ENCODE measurements at places on chromosomes 4 and X.

DNA sequence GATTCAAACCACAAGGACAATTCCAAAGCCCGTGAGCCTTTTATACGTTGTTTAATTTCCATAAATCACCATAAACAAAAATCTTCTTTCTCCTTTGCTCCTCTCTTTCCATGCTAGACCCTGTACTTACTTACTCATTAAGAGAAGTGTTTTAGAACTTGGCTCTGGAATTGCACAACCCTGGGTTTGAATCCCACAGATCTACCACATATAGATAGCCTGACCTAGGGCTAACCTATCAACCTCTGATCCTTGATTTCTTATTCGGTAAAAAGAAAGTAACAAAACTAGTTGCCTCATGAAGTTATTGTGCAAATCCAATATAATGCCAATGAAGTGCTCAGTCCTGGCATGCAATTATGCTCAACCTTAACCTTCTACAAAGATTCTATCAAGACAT lies 68.8 kb downstream of the ZAR1 start:
- H3K27ac ChIP-seq: no peak overlapping the region
- H3K36me3 ChIP-seq: peaks cover 52% of the 10 kb centered on the region
- H3K4me3 ChIP-seq: no peak overlapping the region
- no peaks in the 10 kb centered on the region for H3K27me3 ChIP-seq
- DNase-seq: no peak
- no peaks in the 10 kb centered on the region for H3K4me1 ChIP-seq

DNA sequence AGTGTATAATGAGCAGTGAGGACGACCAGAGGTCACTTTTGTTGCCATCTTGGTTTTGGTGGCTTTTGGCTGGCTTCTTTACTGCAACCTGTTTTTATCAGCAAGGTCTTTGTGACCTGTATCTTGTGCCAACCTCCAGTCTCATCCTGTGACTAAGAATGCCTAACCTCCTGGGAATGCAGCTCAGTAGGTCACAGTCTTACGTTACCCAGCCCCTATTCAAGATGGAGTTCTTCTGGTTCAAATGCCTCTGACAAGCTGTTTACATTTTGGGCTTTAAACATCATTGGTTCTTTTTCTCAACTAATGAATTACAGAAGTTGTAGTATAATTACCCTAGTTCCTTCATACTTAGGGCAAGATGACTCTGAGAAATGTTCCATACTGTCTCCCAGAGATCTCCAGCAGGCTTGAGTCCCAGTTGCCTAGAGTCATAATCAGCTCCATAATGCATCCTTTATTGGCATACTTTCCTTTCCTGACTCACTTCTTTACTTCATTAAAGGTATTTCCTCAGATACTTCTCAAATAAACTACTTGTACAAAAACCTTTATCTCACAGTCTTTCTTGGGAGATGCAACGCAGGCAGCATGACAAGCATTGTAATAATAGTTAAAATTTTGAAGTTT lies 136.5 kb downstream of the KDM6A start:
- H3K36me3 ChIP-seq: peaks cover 21% of the 10 kb centered on the region
- H3K27me3 ChIP-seq: no peaks in the 10 kb centered on the region
- no peak for DNase-seq

- DNase-seq: no peak
- peaks cover 4% of the 10 kb centered on the region for H3K27me3 ChIP-seq
- no peaks in the 10 kb centered on the region for H3K36me3 ChIP-seq
- H3K4me3 ChIP-seq: no peak overlapping the region
- no peak overlapping the region for H3K27ac ChIP-seq
Observed at GRCh38 chr4:71768123-71768522, 15.8 kb downstream of the GC start.

DNA sequence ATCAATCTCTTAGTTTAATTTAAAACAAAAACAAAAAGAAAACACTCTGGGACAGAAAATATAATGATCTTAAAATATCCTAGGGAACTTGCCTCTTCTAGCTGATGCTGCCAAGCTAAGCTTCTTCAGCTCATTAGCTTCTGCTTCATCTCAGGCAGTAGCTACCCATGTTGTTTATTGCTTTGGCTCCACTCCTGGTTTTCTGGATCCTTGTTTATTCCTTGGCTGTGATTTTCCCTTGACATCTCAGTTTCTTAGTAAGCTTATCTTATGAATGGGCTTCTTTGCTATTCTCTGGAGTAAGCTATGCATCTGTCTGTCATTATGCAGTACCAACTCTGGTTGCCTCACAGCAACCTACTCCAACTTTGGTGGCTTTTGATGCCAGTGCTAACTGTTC lies 5.1 kb upstream of the MTHFD2L start:
- H3K4me3 ChIP-seq: no peak overlapping the region
- DNase-seq: no peak
- no peak overlapping the region for H3K27ac ChIP-seq
- no peaks in the 10 kb centered on the region for H3K36me3 ChIP-seq
- H3K4me1 ChIP-seq: peaks cover 11% of the 10 kb centered on the region

GRCh38 chr4:132587626-132588025 lies 561.5 kb upstream of the PCDH10 start:
- H3K27ac ChIP-seq: no peak overlapping the region
- no peaks in the 10 kb centered on the region for H3K36me3 ChIP-seq
- no peaks in the 10 kb centered on the region for H3K4me1 ChIP-seq
- H3K27me3 ChIP-seq: no peaks in the 10 kb centered on the region
- no peak overlapping the region for H3K4me3 ChIP-seq

GRCh38 chr4:40948014-40948413 lies 198.3 kb downstream of the NSUN7 start:
- no peak overlapping the region for H3K27ac ChIP-seq
- no peak overlapping the region for H3K4me3 ChIP-seq
- H3K27me3 ChIP-seq: peaks cover 3% of the 10 kb centered on the region
- DNase-seq: no peak
- no peaks in the 10 kb centered on the region for H3K4me1 ChIP-seq
- no peaks in the 10 kb centered on the region for H3K36me3 ChIP-seq

- H3K4me1 ChIP-seq: peaks cover 90% of the 10 kb centered on the region
- peak overlapping the region; percentile 72 for H3K4me3 ChIP-seq
- peaks cover 49% of the 10 kb centered on the region for H3K36me3 ChIP-seq
- no peaks in the 10 kb centered on the region for H3K27me3 ChIP-seq
Observed at GRCh38 chrX:45807572-45808425, 607.1 kb upstream of the DIPK2B start.

- peaks cover 19% of the 10 kb centered on the region for H3K4me1 ChIP-seq
- H3K4me3 ChIP-seq: no peak overlapping the region
- peaks cover 4% of the 10 kb centered on the region for H3K36me3 ChIP-seq
- no peak overlapping the region for H3K27ac ChIP-seq
Observed at GRCh38 chr4:148065075-148065474, 333.2 kb downstream of the ARHGAP10 start.

GRCh38 chr4:13852411-13852810 lies 224.9 kb upstream of the BOD1L1 start:
- H3K36me3 ChIP-seq: no peaks in the 10 kb centered on the region
- DNase-seq: no peak
- no peaks in the 10 kb centered on the region for H3K27me3 ChIP-seq
- H3K4me1 ChIP-seq: peaks cover 3% of the 10 kb centered on the region

DNA sequence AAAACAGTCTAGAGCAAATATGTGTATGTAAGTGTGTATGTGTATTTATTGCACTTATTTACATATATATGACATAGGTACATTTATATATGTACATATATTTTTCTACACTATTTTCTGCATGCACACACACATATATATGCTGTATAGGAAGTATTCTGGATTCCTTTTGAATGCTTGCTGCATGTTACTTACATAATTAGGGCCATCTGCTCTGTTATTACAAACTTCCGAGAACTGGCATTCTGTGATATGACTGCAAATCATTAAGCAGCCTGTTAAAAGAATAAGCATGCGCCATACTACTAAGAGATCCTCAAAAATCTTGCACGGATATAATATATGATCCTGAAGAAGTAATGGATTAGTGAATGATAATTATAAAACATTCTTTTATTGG lies 1157.6 kb upstream of the TENM3 start:
- H3K27me3 ChIP-seq: no peaks in the 10 kb centered on the region
- no peak overlapping the region for H3K4me3 ChIP-seq
- DNase-seq: no peak
- H3K4me1 ChIP-seq: no peaks in the 10 kb centered on the region

Data from activated naive CD8-positive, alpha-beta T cell treated with anti-CD3 and anti-CD28 coated beads, Interleukin-2, amount 50 U/mL, for 24 hours (primary cell).